ENCODE measurements at places on chromosomes 13 and 19.

DNA sequence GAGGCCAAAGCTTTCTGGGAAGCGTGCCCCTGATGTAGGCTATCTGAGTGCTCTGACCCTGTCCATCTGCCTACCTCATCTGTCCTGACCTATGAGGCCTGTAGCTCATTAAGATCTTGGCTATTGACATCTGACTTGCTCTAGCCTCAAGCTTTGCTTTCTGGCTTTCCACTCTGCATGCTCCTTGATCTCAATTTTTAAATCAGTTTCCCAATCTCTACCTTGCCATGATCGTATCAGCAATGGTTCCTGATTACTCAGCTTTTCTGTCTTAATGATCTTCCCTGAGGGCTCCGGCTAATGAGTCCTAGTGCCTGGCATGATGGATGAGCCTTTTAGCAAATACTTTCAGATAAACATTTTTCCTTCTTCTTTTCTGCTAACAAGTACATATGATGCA is 262.0 kb downstream of the NDFIP2 start:
- no peak for DNase-seq

DNA sequence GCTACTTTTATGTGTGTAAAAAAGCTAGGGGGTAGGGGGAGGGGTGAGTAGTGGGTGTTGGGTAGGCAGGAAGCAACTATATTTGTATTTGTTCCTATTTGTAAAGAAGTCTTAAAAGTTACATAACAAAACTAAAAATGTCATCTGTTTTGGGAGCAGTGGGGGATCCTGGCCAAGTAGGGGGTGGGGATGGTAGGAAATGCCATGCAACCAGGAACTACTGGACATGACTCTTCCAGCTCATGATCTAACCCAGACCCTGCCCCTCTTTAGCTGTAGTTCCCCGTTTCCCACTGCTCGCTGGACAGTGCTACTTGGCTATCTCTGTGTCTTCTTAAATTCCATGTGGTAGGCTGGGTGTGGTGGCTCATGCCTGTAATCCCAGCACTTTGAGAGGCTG is 3.2 kb downstream of the GTF3A start:
- DNase-seq: no peak

GRCh38 chr13:47474839-47475238 is 526.2 kb downstream of the SUCLA2 start:
- no peak for DNase-seq

- no peak for DNase-seq
Observed at GRCh38 chr19:14835011-14835410, at the start of the genes OR7A5 and OR7C1. Gene OR7A5, minus strand, starts transcription at chr19:14835185. Its CDS starts 6,944 bp downstream, at chr19:14828241. Gene OR7C1, minus strand, starts transcription at chr19:14835185. Its CDS starts 35,049 bp downstream, at chr19:14800136.

DNA sequence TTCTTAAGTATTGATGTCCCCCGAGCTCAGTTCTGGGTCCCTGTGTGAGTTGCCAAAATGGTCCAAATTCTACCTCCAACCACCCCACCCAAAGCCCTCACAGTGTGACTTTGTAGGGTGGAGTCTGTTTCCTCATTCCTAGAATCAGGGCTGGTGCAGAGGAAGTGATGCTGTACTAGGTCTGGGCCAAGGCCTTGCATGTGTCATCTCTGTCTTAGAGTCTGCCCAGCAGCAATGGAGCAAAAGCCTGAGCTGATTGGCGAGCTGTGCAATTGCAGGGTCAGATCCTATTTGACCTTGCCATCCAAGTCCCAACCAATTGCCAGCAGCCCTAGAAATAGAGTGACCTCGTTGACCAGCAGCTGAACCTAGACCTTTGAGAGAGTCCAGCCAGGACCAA is 97.0 kb upstream of the ANKRD10 start:
- DNase-seq: no peak

DNA sequence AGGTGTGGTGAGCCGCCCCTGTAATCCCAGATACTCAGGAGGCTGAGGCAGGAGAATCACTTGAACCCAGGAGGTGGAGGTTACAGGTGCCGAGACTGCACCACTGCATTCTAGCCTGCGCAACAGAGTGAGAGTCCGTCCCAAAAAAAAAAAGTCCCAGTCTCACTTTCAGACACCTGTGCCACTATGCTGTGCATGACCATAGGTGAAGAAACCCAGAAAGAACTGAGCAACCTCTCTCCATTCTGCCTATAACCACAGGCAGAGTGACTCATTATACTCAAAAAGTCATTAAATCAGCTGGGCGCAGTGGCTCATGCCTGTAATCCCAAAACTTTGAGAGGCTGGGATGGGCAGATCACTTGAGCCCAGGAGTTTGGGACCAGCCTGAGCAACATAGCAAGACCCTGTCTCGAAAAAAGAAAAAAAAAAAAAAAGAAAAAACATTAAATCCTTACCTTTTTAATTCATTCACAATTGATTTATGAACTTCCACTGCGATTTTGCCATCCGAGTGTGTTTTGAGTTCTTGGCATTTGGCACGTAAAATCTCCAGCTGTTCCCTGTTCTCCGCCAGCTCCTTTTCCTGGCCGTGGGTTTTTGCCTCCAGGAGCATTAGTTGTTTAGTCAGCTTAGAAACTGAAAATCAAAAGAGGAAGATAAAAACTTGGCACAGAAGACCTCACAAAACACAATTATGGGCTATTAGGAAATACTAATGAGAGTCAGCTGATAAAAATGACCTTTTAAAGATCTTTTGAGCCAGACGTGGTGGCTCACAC is 45.5 kb upstream of the SLC7A9 start:
- no peak for DNase-seq

DNA sequence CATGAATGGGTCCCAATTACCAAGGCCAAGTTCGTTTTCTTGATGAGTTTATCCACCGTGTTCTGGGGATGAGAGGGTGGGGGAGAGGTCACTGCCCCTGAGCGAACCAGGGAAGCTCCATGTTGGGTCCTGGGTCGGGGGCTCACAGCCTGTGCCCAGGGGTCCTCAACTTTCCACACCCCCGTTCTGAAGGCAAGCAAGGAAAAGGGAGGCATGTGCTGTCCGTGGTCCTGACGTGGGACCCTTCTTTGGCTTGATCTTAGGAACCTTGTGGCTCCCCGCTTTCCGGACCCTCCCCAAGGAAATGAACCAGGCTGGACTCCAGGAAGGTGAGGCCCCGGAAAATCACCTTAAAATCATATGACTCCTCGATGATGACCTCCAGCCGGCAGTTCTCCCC is 18.2 kb upstream of the MEIS3 start:
- no peak for DNase-seq

DNA sequence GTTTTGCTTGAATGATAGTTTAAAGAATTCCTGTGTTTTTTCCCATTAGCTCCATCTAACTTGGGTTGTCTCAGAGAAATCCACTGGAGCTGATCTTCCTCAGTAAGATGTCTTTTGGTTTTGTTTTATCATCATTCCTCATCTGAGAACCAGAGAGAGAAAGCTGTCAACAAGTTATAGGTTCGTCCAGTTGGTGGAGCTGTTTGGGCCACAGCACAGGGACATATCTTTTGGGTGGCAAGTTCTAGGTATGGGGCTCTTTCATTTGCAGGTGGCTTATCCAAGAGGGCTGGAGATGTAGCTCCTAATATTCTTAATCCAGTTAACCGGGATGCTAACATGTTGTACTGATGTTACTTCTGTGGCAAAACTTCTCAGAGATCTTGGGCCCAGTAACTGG is 174.2 kb downstream of the KCNRG start:
- no peak for DNase-seq

DNA sequence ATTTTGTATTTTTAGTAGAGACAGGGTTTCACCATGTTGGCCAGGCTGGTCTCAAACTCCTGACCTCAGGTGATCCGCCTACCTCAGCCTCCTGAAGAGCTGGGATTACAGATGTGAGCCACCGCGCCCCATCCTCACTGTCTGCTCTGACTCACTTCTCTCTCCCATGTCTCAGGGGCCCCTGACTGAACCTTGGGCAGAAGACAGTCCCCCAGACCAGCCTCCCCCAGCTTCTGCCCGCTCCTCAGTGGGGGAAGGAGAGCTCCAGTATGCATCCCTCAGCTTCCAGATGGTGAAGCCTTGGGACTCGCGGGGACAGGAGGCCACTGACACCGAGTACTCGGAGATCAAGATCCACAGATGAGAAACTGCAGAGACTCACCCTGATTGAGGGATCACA is 5.0 kb downstream of the SIGLEC9 start:
- no peak for DNase-seq

DNA sequence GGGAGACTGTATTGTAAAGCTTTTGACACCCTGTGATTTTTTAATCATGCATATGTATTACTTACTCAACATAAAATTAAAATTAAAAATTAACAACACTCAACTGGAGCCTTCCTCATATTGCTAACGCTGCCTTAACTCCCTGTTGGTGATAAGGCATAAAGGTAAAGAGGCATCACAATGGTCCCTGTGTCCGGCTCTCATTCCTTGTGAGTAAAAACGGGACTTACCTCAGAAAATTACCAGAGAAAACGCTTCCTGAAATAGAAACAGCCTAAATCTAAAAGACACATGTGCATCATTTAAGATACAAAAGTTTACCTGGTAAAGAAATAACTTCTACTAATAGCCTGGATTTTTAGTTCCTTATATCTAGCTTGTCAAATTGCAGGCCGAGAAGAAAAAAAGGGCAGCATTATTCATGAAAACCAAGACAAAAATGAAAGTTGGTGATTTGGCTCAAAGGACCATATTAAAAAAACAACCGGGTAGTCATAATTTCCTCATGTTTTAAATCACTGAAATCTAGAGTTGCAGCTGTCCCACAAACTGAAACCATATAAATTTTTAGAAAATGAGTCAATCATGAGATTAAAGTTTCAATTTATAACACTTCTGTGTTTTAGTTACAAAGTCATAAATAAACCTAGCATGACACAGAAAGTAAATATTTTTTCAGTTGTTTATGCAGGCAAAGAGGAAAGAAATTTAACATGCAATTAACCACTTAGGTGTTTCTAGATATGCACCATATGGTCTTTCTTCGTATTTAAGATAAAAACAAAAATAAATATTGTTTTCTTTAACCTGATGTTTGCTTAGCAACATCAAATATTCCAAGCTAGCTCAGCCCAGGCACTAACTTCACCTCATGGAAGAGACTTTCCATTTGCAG is 94.7 kb downstream of the MIPEP start:
- DNase-seq: peak; percentile 46

DNA sequence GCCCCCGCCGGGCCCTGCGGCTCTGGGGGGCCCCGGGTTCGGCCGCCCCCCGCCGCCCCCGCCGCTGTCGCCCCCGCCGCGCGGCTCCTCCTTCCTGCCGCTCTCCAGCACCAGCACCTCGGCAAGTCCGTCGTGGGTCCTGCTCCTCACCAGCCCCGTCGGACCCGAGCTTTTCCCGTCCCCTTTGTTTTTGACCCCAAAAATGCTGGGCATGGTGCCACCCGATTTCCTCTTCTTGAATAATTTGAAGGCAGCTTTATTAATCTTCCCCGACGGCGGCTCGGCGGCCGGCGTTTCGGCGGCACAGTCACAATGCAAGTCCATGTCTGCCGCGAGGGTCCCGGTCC is 945 bp downstream of the AMER2 start:
- DNase-seq: no peak

- no peak for DNase-seq
Observed at GRCh38 chr19:55468054-55468393, 3.5 kb upstream of the C19orf85 start.

DNA sequence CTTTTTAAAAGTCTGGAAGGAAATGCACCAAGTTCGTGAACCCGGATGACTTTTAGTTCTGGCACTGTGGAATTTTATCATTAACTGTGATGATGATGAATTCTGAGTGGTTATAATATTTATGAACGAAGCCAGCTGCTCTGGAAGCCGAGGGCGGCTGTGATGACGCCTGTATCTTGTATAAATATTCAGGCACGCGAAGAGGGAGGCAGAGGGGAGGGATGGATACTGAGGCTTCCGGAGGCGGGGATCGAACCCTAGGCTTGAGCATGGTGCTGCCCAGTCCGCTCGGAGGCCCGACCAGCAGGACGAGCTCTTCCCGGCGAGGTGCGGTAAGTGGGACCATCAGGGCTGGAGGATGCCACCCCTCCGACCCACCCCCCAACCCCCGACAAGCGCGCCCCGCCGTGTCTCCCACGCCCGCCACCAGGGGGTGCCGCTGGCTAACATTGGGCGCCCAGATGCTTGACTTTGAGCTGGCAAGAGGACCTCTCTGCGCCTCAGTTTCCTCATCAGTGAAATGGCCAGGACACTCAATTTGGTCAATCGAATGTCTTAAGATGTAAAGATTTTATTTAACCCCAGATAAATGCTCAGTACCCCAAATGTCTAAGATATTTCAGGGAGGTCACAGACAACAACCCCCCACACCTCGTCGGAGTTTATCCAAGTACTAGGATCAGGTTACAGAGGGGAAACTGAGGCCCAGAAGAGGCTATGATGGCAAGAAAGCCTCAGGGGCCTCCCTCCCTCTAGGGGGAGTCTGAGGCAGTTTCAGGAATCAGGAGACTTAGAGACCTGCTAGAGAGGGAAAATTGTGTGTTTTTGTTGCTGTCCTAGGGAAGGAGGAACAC is 4.5 kb upstream of the RAB3A start:
- DNase-seq: no peak

GRCh38 chr19:43749152-43749551 is 5.6 kb downstream of the SMG9 start:
- no peak for DNase-seq

GRCh38 chr19:32674153-32674930 is 638 bp downstream of the ANKRD27 start:
- no peak for DNase-seq

DNA sequence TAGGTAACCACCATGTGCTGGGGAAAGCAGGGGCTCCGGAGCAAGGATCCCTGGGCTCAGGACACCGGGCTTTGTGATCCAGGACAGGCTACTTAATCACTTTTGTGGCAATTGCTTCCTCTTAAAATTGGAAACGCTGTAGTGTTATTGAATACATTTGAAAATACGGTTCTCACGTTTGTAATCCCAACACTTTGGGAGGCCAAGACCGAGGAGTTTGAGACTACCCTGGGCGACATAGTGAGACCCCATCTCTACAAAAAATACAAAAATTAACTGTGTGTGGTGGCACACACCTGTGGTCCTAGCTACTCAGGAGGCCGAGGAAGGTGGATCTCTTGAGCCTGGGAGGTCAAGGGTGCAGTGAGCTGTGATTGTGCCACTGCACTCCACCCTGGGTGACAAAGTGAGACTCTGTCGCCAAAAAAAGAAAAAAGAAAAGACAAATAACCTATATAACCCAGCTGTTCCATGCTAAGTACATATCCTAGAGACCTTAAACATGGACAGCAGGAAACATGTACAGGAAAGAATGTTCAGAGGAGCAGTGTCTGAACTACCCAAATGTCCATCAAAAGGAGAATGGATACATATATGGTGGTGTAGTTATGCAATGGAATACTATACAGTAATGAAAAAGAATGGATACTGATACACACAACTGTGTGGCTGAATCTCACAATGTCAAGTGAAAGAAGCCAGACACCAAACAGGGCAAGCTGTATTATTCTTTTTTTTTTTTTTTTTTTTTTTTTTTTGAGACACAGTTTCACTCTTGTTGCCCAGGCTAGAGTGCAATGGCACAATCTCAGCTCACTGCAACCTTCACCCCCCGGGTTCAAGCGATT is 622 bp upstream of the PRODH2 start:
- no peak for DNase-seq

DNA sequence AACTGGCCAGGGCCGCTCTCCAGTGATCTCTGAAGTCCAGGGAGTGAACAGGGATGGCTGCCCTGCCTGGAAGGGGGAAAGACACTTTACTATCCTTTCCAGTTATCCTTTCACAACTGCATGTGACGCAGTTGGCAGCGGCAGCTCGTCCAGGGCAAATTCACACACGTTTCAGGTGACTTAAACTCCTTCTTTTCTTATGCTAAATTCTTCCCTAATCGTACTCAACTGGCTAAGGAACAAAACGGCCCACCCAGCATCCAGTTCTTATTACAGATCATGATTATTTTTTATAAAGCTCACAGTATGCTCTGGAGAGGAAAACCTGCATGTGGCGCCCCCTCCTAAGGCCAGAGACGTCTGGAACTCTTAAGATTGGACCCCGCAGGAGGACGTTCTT is 767.1 kb downstream of the UQCRFS1 start:
- no peak for DNase-seq

GRCh38 chr19:35592226-35592625 is 6.3 kb downstream of the PMIS2 start:
- DNase-seq: peak; percentile 35
